ENCODE measurements at places on chromosomes 13 and 19.

GRCh38 chr19:35755550-35756376 is 1.1 kb downstream of the HSPB6 start:
- DNase-seq = peak; percentile 32

DNA sequence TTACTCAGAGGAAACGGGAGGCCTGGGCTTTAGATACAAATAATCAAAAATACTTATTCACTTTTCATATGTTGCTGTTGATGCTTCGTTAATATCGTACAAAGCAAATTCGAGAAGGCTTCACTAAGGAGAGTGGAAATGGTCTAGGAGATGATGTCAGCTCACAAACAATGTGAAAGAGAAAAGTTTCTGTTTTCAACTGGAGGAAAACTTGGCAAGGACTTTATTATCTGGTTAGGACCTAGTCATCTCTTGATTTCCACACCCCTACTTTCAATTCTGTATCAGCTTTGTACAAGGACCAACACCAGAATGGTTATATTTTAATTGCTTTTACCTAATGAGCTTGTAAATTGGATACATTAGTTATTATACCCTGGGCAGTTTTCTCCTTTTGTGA is 88.0 kb downstream of the SLC10A2 start:
- no peak for DNase-seq

DNA sequence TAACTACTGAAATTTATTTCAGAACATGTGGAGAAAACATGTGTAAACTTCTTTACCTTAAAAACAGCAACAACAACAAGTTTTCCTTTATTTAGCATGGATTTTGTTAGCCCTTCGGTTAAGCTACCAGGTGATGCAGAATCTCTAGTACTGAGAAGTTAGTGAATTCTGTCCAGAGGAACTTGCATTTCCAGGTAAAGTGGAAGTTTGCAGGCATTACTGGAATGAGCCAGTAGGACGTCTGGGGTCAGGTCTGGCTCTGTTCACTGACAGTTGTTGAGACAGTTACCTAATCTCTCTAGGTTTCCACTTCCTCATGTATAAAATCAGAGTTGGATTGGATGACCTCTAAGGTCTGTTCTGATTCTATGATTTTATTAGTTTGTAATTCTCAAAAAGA is 244.3 kb downstream of the OLFM4 start:
- DNase-seq = no peak

DNA sequence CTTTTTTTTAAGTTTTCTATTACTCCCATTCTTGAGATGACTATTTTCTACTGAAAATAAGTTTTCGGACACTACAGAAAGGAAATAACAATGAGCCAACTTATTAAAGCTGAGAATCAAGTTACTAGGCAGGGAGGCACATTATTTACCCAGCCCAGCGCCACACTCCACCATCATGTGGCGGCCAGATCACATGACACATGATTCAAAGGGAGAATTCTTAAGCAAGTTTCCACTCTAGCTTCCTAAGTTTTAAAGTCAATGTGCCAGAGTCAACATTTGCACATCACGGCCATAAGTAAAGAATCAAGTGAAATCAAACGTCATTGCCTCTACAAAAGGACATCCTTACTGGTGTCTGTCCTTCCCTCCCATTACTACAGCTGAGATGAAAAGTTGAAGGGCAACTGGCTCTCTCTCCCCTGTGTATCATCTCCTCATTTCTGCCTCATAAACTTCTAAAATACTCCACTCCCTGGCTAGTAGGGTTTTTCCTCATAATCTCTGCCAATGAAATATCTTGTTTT is 81.7 kb downstream of the KLF12 start:
- no peak for DNase-seq

DNA sequence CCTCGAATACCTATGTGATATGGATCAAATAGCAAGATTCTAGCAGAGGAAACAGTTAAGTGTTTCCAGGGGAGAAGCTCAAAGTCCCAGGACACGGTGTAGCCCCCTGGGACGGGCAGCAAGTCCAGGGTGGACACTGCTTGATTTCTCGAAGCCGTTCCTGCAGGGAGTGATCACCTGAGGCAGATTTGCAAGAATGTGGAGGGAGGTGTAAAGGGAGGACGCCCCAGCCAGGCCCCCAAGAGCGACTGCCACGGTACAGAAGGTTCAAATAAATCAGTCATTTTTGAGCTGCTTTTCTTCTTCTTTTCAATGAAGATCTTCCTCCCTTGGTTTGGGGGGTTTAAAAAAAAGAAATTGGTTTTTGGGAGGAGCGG is 41.4 kb downstream of the KLF2 start:
- DNase-seq = no peak

- no peak for DNase-seq
Observed at GRCh38 chr13:37918751-37919150, 49.2 kb upstream of the TRPC4 start.

DNA sequence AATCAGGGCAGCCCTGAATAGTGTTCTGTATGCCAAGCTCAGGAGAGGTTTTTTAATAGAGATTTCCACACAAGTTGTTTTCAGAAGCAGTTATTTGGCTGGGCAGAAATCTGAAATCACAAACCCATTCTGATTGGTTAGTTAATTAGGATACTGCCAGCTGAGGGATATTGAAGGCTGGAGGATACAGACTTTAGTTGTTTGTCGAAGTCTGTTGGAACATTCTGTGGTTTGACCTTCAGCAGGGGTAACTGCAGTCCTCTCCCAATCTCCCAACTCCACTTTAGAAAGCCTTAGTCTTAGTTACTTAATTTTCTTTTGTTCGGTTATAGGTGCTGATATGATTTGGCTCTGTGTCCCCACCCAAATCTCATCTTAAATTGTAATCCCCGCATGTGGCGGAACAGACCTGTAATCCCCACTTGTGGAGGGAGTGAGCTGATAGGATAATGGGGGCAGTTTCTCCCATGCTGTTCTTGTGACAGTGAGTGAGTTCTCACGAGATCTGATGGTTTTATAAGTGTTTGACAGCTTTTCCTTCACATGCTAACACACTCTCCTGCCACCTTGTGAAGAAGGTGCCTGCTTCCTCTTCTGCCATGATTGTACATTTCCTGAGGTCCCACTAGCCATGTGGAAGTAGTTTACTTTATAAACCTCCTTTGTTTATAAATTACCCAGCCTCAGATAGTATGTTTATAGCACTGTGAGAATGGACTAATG is 169.2 kb downstream of the GPC5 start:
- no peak for DNase-seq

GRCh38 chr19:5333581-5334365 is 6.8 kb downstream of the PTPRS start:
- DNase-seq = no peak

- DNase-seq = no peak
Observed at GRCh38 chr13:44726214-44726613, 150.1 kb upstream of the TSC22D1 start.

DNA sequence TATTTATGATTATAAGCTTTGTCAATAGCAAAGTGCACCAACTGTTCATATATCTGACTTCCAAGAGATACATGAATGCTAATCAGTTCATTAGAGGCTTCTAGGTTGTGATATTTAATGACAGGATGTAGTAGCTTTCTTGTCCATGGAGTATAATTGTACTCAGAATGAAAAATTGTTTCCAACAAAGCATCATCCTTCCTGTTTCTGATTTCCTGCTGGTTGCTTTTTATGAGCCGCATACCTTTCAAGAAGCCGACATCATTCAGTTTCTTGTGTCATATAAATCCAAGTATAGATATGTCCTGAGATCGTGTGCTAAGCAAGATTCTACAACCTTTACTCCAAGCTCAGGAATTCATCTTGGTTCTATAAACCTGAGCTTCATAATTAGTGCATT is 326.6 kb downstream of the DIAPH3 start:
- no peak for DNase-seq
